Cardiac fibroblast (primary cell): ENCODE measurements at places on chromosomes 1 and 21.

GRCh38 chr1:201260236-201260590 is 23.1 kb upstream of the PKP1 start:
- DNase-seq, result no peak

DNA sequence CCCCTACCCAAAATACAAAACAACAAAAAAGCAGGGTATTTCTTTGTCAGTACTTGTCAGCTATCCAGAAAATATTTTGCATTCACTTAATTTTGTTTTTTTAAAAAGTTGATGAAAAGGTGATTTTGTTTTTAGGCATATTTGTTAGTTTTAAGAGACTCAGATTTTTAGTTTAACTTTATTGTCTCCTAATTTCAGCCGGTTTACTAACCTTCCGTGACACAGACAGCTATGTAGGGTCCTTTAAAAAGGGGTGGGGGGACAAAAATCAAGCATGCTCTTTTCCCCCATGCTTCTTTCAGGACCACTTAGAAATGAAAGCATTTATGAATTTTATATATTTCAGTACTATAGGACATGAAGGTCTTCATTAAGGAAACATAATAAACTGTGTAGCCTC is 1.6 kb downstream of the PBX1 start:
- DNase-seq, result no peak

DNA sequence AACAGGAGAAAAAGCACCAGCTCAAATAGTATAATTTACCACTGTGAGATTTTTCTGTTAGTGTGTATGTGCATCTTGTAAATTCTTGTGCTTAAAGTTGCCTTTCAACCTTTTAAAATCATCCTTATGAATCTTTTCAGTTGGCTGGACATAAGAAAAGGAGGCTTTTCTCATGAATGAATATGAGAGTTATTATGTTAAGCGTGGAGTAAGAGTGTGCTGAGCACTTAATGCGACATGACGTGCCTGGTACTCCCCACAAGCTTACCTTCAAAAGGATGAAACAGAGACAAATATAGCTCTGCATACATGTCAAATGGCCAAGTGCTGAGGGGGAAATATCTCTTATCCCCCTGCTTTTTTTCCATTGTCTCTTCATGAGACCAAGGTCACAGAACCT is 85.3 kb upstream of the ADGRL2 start:
- no peak for DNase-seq

DNA sequence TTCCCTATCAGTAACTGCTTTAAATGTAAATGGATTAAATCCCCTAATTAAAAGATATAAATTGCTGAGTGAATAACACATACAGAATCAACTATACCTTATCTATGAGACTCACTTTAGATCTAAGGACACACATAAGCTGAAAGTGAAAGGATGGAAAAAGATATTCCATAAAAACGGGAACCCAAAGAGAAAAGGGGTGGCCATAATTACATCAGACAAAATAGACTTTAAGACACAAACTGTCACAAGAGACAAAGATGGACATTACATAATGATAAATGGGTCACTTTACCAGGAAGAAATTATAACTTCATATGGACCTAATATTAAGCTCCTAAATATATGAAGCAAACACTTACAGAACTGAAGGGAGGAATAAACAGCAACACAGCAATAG is 59.2 kb downstream of the SLC25A24 start:
- DNase-seq, result no peak

DNA sequence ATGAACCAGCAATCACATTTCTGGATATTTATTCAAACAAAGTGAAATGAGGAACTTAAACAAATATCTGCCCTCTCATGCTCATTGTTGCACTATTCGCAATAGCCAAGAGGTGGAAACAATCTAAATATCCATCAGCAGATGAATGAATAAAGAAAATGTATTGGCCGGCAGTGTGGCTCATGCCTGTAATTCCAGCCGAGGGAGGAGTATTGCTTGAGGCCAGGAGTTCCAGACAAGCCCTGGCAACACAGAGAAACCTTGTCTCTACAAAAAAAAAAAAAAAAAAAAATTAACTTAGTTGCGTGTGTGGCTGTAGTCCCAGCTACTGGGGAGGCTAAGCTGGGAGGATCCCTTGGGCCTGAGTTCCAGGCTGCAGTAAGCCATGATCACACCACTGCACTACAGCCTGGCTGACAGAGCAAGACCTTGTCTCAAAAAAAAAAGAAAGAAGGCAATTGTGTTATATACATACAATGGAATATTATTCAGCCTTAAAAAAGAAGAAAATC is 191.4 kb downstream of the AKT3 start:
- DNase-seq, result no peak

- no peak for DNase-seq
These were observed 55.2 kb upstream of the WDR26 start for GRCh38 chr1:224489534-224490365.

DNA sequence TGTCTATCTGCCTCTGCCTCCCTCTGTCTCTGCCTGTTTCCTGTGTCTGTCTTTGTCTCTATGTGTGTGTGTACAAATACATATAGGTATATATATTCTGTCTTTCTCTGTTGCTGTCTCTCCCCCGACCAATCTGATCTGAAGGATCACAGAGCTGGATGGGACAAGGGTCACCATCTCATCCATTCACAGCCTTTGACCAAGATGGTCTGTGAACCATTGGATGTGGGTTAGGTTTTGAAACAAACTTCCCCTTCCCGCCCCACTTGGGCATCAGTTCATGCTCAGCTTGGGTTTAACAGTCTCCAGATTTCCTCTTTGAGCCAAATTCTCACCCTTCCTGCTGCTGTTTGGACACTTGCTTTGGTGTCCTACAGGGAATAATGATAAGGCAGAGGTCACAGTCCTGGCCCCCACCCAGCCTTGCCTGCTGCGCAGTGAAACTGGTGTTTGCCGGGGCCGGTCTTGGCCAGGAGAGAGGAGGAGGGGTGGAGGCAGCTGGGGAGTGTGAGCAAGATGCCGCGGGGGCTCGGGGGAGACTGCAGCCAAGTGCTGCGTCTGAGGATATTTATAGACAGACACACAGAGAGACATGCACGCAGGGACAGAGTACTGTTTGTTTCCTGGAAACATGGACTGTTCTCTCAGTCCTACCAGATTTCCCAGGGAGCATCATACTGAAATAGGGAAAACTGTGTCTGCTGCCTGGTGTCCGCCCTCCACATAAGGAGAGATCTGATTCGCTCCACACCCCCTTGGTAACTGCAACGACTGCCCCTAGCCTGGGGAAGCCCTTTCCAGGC is 27.0 kb upstream of the BTG2 start:
- DNase-seq, result peak; percentile 61

DNA sequence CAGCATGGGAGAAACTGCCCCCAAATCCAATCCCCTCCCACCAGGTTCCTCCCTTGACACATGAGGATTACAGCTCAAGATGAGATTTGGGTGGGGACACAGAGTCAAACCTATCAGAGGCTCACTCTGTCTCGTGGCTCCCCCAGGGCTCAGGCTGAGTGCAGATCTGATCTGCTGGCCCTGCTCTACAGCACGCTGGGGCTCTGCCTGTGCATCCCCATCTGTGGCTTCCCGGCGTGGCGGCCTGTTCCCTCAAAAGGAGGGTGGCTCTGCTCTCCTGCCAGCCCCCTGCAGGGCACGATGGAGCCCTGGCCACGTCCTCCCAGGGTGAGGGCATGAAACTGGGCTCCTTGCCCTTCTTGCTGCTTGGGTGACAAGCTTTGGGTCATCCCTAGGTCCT is 19.8 kb upstream of the SMYD3 start:
- DNase-seq, result no peak

- peak; percentile 36 for DNase-seq
These were observed 258.3 kb upstream of the KAZN start for GRCh38 chr1:14340002-14340785.

- peak; percentile 71 for DNase-seq
These were observed 15.5 kb upstream of the CD247 start for GRCh38 chr1:167533851-167534300.

- DNase-seq, result no peak
These were observed 74.6 kb downstream of the SLC45A1 start for GRCh38 chr1:8392522-8392921.

DNA sequence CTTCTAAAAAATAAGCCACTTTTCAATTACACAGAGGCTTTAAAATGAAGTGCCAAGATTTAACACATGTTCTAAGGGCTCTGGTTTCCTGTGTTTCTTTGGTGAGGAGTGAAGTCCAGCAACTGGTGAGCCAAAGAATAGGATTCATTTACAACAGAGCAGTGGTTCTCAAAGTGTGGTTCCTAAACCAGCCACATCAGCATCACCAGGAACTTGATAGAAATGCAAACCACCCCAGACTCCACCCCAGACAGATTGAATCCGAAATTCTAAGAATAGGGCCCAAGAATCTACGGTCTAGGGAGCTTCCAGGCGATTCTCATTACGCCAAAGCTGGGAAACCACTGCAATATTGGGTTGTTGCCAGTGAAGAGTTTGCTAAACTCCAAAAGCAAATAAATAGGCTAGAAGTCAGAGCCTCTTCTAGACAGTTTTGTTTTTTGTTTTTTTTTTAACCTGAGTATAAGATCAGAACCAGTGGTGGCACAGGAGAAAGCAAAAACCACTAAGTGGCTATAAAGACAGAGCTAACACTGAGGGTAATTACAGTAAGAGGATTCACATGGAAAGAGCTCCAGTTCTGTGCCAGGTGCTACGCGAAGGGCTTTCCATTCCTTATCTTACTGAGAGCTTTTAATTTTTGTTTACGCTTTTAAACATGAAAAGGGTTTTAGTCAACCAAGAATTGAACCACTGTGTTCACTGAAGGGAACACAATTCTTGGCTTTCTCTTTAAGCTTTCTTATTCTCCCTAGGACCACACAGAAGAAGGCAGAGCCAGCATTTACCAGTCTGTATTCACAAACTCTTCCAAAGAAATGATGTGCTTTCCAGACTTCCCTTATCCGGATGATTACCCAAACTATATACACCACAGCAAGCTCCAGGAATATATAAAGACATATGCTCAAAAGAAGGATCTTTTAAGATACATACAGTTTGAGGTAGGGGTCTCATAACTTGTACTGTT is 42.4 kb upstream of the FMO2 start:
- peak; percentile 93 for DNase-seq

DNA sequence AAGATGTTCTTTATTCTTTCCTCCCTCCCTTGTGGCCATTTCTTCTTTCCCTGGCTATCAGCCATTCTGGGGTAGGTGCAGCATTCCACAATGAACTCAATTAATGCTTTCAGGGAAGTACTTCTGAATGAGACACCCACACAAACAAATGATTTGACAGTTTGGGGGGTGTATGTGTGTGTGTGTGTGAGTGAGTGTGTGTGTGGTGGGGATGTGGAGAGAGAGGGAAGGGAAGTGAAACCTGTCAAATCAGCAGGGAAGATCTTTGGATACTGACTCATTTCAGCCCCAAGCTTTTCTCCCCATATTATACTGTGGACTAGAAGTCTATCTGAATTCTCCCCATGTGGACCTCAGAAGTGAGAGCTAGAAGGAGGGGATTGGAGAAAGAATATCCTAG is 154.9 kb upstream of the CD34 start:
- DNase-seq, result no peak

DNA sequence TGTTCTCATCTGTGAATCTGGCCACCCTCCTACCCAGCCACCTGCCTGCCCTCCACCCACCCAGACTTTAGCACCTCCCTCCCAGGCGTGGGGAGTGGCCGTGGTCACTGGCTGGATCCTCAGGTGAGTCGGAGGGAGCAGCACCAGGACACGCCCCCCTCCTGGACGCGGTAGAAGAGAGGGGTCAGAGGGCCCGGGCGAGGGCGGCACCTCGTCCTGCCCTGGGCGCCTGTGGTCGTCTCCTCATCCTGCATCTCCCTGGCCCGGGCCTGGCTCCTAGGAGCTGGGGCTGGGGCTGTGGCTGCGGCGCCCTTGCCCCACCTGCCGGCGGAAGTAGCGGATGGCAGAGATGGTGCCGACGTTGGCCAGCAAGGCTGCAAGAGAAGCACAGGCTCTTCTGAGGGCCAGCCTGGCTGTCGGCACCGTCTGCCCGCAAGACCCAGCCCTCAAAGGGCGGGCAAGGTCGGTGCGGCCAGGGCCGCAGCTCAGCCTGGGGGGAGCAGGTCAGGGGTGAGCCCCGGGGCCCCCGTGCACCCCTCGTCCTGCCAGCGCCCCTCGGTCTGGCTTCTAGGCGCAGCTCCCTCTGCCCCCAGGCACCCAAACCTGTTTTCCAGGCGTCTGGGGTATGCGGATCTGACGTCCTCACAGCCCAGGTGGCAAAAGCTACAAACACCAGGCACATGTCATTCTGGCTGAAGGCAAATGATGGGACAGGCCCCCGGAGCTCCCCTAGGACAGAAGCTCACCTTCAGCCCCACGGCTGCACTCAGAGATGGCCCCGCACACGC is 5.8 kb downstream of the PERM1 start:
- DNase-seq, result peak; percentile 58

GRCh38 chr1:185408700-185409270 is 91.7 kb upstream of the IVNS1ABP start:
- no peak for DNase-seq

DNA sequence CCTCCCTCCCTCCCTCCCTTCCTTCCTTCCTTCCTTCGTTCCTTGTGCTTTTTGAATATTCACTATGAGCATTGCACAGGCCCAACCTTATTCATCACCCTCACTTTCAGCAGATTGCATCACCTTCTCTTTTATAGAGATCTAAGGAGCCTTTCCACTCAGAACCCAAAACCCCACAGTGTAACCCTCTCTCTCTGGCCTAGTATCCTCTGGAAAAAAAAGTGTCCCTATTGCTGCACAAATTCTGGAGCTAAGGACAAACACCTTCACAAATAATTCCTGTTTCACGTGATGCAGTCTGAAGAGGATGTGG is 25.6 kb downstream of the OR10J5 start:
- no peak for DNase-seq

DNA sequence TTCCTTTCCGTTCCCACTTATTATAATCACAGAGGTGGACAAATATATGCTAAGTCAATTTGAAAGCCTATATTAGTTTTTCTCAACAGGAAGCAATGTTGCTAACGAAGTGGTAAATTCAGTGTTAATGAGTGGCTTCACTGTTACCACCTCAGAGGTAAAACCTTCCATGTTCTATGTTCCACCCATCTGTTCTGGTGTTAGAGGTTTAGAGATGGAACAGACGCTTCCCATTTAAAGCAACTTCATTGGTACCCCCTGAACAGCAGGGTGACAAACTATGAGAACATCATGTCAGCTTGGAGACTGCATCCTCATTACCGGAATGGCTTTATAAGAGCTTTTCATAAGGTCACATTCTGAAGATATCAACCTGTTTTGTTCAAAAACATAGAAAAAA is 77.9 kb downstream of the ZNF644 start:
- DNase-seq, result no peak

GRCh38 chr1:173502104-173502503 is 25.0 kb downstream of the PRDX6 start:
- no peak for DNase-seq

- DNase-seq, result no peak
These were observed 57.4 kb downstream of the ADSS2 start for GRCh38 chr1:244394346-244394745.

GRCh38 chr1:168897249-168897648 is 168.2 kb upstream of the DPT start:
- no peak for DNase-seq
